ENCODE measurements at places on chromosomes 2 and 18.

DNA sequence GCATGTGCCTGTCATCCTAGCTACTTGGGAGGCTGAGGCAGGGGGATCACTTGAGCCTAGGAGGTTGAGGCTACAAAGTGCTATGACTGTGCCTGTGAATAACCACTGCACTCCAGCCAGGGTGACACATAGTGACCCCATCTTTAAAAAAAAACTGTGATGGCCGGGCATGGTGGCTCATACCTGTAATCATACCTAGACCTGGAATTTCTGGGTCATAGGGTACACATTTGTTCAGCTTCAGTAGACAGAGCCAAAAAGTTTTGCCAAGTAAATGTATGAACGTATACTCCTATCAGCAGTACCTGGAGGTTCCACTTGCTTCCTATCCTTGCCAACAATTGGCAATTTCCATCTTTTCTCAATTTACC, 6.4 kb upstream of the IGFBP2 start:
- no peak for DNase-seq

DNA sequence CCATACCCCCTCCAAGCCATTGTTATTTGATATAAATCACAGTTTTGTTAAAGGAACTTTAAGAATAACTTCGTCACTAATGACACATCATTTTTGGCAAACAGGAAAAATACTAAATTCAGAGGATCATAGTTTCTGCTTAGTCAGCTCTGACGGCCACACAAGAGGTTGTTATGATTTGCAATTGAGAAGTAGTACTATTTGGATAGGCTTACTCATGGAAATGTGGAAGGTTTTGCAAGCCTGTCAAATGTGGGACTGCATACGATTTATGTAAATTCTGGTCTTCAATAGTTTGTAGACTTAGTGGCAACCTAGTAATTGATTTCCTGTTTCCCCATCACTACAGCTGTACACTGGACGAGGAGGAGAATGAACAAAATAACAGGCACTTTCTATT, 108.1 kb downstream of the ARHGEF33 start:
- no peak for DNase-seq

DNA sequence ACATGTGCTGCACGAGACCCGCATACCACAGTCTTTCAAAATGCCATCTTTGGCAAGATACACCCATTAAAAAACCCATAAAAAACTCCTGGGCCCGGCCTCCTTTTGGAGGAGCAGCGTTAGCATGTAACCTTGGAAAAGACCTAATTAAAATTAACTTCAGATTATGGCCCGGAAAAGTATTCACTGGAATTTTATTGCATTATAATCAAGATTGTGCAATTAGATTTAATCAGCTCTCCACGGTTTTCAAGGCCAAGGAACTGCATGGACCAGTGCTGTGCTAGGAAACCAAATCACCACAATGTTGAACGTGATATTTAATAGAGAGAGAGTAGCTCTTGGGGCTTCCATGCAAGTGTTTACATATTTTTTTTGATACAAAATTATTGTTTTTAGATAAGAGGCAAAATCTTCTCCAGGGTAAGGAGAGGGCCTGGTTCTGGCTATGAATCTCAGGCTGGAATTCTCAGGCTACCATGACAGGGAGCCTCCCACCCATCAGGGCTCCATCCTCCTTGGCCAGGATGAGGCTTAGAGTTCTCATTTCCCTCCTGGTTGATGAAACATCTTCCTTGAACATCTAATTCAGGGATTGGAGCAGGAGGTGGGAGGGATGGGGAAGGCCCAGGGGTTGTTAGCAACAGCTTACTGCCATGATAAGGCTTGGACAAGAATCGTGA, 82.0 kb upstream of the TTC39C start:
- DNase-seq, result no peak

- DNase-seq, result no peak
Observed at GRCh38 chr2:43798300-43798699, 24.5 kb downstream of the DYNC2LI1 start.

- DNase-seq, result no peak
Observed at GRCh38 chr18:74637070-74637469, 39.4 kb downstream of the ZNF407 start.

All from T-helper 2 cell treated with Interferon-gamma antibody and Interleukin-4, amounts not matched to agents 5 μg/mL and 100 μg/mL, for 36 hours (primary cell).